ENCODE measurements at places on chromosomes 2 and 18.

DNA sequence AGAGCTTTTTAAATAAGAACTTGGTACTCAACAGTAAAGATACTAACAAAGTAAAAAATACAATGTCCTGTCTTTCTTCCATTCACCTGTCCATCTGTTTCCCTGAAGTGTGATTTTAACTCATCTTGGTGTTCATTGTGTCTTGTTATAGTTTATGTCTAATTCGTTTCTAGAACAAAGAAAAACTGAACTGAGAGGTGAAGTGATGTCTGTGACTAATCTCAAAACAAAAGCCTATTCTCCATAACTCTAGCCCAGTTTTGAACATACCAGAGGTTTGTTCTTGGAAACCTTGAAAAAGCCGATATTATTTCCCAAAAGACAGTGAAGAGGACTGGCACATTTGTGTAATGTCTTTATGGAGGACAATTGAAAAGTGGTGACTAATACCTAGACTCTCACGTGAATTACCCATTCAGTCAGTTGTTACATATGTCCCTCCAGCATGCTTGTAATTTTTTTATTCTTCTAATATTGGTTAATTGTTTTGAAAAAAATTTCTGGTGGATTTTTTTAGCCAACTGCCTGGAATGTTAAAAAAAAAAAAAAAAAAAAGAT, 725.8 kb downstream of the SATB2 start:
- DNase-seq = no peak

- DNase-seq = no peak
Observed at GRCh38 chr2:240586919-240587800, 626 bp downstream of the CAPN10 start.

DNA sequence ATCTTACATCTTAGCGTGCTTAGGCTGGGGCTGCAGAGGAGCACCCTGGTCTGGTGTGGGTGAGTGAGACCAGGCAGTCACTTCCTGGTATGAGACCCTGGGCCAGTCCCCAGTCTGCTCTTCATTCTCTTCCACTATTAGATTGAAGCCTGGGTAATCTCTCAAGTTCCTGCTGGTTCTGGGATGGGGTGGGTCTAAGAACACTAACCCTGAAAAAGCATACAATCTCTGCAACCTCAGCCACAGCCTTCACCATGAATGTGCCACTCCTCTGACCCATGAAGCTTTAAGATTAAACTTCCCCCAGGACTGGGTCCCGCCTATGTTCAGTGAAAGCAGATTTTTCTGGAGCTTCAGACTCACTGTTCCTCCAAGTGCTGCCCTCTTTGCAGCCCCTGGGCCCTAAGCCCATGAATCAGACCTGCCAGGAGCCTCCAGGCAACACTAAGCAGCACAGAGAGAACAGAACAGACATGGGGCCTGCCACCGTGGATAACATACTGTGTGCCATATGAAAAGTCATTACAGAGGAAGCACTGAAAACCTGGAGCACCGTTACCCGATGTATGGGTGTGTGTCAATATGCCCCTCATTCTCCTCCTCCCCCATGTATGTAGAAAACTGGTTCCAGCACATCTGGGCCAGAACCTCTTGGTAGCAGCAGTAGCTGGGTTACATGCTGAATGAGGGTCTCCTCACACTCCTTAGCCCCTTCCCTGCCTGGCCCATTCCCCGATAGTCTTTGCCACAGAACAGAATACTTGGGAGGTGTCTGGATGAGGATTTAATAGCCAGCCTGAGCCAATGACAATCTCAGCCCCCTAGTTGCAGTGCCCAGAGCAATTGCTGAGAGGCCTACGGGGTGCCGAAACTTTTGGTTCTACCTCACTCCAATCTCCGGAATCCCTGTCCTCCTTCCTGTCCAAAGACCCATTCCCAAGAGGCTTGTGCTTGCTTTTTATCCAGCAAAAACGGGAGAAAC, 2.7 kb upstream of the SIX2 start:
- DNase-seq = no peak

GRCh38 chr18:2597639-2598038, 26.3 kb downstream of the NDC80 start:
- no peak for DNase-seq
